Esophagus squamous epithelium (tissue), 5 donors: ENCODE measurements at places on chromosomes 12 and 14. TPM values are rescaled to one million over a fixed set of nuclear protein-coding genes. Genes with fewer than 3 reads are reported as not detected.

GRCh38 chr12:53696655-53697331, 20.9 kb upstream of the ATP5MC2 start:
- H3K27me3 ChIP-seq: no peaks in the 10 kb centered on the region
- peaks cover 12% of the 10 kb centered on the region for H3K4me1 ChIP-seq
- H3K27ac ChIP-seq: no peak overlapping the region
- H3K4me3 ChIP-seq: peak overlapping the region; percentile 60
- no peak for DNase-seq

DNA sequence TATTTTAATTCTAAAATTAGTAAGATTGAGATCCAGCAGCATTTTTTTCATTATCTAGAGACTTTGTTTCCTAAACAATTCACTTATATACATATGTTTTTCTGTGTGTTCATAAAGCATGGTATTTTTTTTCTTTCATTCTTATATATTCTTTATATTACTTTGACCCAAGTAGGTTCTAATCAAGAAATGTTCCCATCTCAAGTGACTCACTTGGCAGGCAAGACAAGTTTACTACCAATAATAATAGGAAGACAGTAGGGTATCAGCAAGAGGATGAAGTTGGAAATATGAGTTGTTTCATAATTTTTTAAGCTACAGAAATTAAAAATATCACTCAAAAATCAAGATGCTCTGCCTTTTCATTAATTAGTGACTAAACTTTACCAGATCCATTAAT, 613.4 kb upstream of the ATP2B1 start:
- no peaks in the 10 kb centered on the region for H3K36me3 ChIP-seq
- DNase-seq: no peak
- H3K27ac ChIP-seq: no peak overlapping the region

- no peaks in the 10 kb centered on the region for H3K27me3 ChIP-seq
- H3K4me3 ChIP-seq: peak overlapping the region; percentile 99
- no peak for DNase-seq
- H3K36me3 ChIP-seq: no peaks in the 10 kb centered on the region
- H3K27ac ChIP-seq: peak overlapping the region; percentile 92
Measured at GRCh38 chr12:21500786-21501257, 613 bp downstream of the RECQL start.

- peaks cover 10% of the 10 kb centered on the region for H3K4me1 ChIP-seq
- H3K4me3 ChIP-seq: no peak overlapping the region
- DNase-seq: no peak
Measured at GRCh38 chr14:22276913-22277816, 311.9 kb downstream of the DAD1 start.

GRCh38 chr14:95063391-95063790, 93.9 kb downstream of the DICER1 start:
- DNase-seq: no peak
- no peak overlapping the region for H3K4me3 ChIP-seq
- no peaks in the 10 kb centered on the region for H3K4me1 ChIP-seq
- no peaks in the 10 kb centered on the region for H3K36me3 ChIP-seq
- H3K27me3 ChIP-seq: no peaks in the 10 kb centered on the region
- H3K27ac ChIP-seq: no peak overlapping the region

- H3K4me1 ChIP-seq: no peaks in the 10 kb centered on the region
- peaks cover 100% of the 10 kb centered on the region for H3K36me3 ChIP-seq
- H3K27me3 ChIP-seq: no peaks in the 10 kb centered on the region
- no peak overlapping the region for H3K27ac ChIP-seq
- DNase-seq: no peak
Measured at GRCh38 chr14:102020058-102020971, 55.9 kb downstream of the DYNC1H1 start.

DNA sequence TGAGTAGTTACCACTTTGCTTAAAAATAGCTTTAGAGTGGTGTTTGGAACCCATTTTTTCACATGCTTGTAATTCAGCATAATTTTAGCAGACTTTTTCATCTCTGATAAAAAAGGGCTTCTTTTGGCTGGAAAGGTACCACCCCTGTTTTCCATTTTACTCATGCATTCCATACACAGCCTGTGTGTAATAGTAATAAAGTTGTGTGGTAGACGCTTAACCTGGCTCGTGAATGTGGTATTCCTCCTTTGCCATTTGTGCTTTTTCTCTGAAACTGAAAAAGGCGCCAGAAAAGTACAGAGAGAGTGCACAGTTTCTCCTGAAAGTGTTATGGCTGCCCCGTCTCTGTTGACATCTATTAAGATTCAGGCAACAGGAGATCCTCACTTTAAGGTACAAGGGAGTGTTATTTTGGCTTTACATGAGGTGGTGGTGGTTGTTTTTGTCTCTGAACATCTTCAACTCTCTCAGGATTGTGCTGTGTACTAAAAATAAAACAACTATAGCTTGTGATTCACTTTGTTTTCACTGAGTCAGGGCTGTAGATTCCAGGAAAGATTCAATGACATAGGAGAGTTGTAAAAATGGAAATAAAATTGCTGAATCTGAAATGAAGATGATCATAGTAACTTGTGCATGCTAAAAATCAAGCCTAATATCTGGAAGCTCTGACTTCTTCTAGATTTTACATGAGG, 45.6 kb upstream of the MIS18BP1 start:
- no peak overlapping the region for H3K27ac ChIP-seq
- no peaks in the 10 kb centered on the region for H3K4me1 ChIP-seq
- H3K36me3 ChIP-seq: no peaks in the 10 kb centered on the region

GRCh38 chr14:49988080-49988990, 95.5 kb downstream of the ARF6 start:
- no peak for DNase-seq
- H3K4me3 ChIP-seq: no peak overlapping the region
- no peaks in the 10 kb centered on the region for H3K27me3 ChIP-seq
- H3K4me1 ChIP-seq: no peaks in the 10 kb centered on the region

- no peak for DNase-seq
- H3K27me3 ChIP-seq: no peaks in the 10 kb centered on the region
- H3K4me1 ChIP-seq: peaks cover 77% of the 10 kb centered on the region
- H3K27ac ChIP-seq: peak overlapping the region; percentile 78
- peaks cover 41% of the 10 kb centered on the region for H3K36me3 ChIP-seq
Measured at GRCh38 chr14:24436355-24437019, 6.1 kb downstream of the SDR39U1 start.

GRCh38 chr12:50024805-50025186, 498 bp downstream of the RACGAP1 start:
- H3K27me3 ChIP-seq: no peaks in the 10 kb centered on the region
- H3K27ac ChIP-seq: peak overlapping the region; percentile 91
- peak overlapping the region; percentile 84 for H3K4me3 ChIP-seq
- H3K36me3 ChIP-seq: no peaks in the 10 kb centered on the region
- H3K4me1 ChIP-seq: peaks cover 3% of the 10 kb centered on the region
- DNase-seq: no peak

- no peaks in the 10 kb centered on the region for H3K36me3 ChIP-seq
- no peak overlapping the region for H3K4me3 ChIP-seq
- no peak overlapping the region for H3K27ac ChIP-seq
- H3K4me1 ChIP-seq: peaks cover 10% of the 10 kb centered on the region
- no peaks in the 10 kb centered on the region for H3K27me3 ChIP-seq
Measured at GRCh38 chr12:68040450-68041075, 51.3 kb downstream of the IFNG-AS1 start.

The VDR gene
- 25.0 TPM for total RNA-seq

The FRS2 gene
- total RNA-seq: 30.7 TPM

The C12orf50 gene
- not detected for total RNA-seq

The SOAT2 gene
- not detected for total RNA-seq

The PIANP gene
- 0.19 TPM for total RNA-seq

The ESRRB gene
- total RNA-seq: not detected
